ENCODE measurements at places on chromosomes 5 and 9.
A peak's percentile ranks its signal among the peaks of the same experiment; 100 is the strongest.

- DNase-seq, result no peak
Measured at GRCh38 chr5:144323181-144323580, 152.5 kb downstream of the KCTD16 start.

- DNase-seq, result no peak
Measured at GRCh38 chr5:179793468-179794139, at the start of gene LTC4S. Gene LTC4S (plus strand): TSS chr5:179793986. CDS start chr5:179794081, 95 bp downstream.

- no peak for DNase-seq
Measured at GRCh38 chr5:151812757-151813309, 41.1 kb downstream of the G3BP1 start.

GRCh38 chr9:72883875-72884274 is 69.0 kb downstream of the ALDH1A1 start:
- no peak for DNase-seq

DNA sequence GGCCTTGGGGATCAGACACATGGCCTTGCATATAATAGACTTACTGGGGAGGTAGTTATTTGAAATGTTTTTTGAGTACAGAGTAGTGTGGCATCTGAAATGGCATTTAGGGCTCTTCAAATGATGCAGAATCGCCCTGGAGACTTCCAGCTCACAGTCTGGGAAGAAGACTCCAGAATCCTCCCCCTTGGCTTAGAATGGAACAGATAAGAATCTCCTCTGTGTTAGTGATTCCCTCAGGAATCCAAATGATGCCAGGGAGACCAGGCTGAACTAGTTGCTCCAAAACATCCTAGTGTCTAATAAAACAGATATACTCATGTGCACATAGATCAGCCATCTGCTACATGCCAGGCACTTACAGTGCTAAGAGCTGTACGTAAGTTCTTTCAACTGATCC is 38.6 kb upstream of the SMC5 start:
- DNase-seq, result no peak

DNA sequence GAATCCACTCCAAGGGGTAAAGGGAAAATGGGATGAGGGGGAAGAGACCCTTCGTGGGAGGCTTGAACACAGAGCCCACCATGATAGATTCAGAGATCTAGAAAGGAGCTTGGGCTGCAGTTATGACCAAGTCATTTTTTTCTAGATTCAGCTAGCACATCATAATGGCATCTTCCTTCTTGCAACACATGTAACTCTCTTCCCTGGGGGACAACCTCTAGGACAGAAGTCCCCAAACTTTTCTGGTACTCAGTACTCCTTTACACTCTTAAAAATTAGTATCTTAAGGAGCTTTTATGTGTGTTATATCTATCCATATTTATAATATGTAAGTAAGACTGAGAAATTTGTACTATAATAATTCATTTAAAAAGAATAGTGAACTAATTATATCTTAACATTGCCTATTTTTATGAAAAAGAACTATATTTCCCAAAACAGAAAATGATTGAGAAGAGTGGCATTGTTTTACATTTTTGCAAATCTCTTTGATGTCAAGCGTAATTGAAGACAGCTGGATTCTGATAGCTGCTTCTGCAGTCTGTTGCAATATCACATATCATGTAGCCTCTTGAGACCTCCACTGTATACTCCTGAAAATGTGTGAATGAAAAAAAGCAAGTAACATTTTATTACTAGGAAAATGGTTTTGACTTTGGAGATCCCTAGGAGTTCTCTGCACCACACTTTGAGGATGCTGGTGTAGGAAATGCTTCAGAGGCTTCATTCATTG is 875 bp downstream of the ACO1 start:
- no peak for DNase-seq

GRCh38 chr5:34452170-34452828 is 203.8 kb upstream of the RAI14 start:
- no peak for DNase-seq

- no peak for DNase-seq
Measured at GRCh38 chr9:311841-312240, 97.2 kb downstream of the DOCK8 start.

- DNase-seq, result peak; percentile 50
Measured at GRCh38 chr5:15995341-15996052, 184.1 kb downstream of the MARCHF11 start.

DNA sequence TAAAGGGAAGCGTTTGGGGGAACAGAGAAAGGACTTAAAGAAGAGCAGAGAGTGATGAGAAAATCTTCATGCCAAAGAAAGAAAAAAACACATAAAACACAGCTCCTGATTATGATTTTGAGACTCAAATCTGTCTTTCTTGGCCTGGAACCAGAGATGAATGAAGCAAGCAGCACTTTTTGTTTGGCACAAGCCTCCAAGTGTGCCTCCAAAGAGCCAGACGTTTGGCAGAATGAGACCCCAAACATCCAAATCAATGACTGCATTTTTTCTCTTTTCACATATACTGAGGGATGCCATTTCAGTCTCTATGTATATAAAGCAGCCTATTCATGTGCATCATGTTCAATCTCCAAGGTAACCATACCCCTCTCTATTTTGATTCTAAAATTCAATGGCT is 424.2 kb downstream of the TUSC1 start:
- DNase-seq, result no peak

DNA sequence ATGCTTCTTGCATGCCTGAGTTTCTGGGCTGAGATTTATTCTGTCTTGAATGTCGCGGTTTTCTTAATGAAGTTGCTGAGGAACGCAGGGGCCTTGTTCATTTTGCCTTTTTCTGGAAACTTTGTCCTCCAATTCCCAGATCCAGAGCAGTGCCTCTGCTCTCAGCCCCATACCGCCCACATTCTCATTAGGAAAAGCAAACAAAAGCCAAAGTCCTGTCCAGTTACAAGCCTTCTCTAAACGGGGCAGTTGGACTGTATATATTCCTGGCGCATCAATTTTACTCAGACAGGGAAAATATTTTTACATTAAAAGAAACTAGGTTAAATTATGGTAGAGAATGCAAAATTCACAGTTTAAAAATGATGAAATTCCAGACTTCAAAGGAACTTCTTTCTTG is 1.2 kb upstream of the PSAT1 start:
- DNase-seq, result no peak

- no peak for DNase-seq
Measured at GRCh38 chr9:100449420-100449819, 22.5 kb downstream of the MSANTD3 start.

- DNase-seq, result no peak
Measured at GRCh38 chr5:141519605-141520565, 31.0 kb downstream of the PCDHGC5 start.

DNA sequence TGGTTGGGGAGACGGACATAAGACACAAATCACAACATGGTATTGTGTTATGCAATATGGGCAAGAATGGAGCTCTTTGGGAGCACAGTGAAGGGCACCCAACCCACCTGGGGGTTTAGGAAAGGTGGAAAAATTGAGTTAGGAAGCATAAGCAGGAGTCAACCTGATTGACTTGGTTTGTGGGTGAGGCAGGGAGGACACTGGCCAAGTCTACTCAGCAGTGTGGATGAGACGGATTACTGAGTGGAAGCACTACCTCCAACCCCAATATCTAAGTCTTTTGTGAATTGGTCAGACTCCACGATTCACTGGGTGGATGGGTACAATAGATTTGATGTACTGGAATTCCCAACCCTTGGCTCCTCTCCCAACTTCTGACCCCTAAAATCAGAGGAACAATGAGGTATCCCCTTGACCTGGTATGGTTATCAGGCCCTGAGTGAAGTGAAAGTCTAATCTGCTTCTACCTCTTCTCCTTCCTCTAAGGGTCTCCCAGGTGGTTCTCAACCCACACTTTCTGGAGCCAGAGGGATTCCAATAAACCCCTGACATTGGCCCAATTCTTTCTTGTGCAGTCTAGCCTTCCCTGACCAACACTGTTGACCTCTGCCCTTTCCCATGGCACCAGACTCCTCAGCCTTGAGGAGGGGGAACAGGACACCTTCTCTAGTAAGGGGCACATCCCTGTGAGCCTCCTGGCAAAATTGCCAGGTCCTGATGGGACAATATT is 5.2 kb downstream of the EGR1 start:
- no peak for DNase-seq

GRCh38 chr9:111915425-111915758 is 18.8 kb downstream of the UGCG start:
- no peak for DNase-seq

GRCh38 chr5:96709152-96709821 is 47.1 kb downstream of the CAST start:
- DNase-seq, result no peak

GRCh38 chr9:127079446-127080140 is 42.8 kb downstream of the ANGPTL2 start:
- no peak for DNase-seq

- no peak for DNase-seq
Measured at GRCh38 chr5:106873568-106873967, 797.2 kb downstream of the EFNA5 start.

DNA sequence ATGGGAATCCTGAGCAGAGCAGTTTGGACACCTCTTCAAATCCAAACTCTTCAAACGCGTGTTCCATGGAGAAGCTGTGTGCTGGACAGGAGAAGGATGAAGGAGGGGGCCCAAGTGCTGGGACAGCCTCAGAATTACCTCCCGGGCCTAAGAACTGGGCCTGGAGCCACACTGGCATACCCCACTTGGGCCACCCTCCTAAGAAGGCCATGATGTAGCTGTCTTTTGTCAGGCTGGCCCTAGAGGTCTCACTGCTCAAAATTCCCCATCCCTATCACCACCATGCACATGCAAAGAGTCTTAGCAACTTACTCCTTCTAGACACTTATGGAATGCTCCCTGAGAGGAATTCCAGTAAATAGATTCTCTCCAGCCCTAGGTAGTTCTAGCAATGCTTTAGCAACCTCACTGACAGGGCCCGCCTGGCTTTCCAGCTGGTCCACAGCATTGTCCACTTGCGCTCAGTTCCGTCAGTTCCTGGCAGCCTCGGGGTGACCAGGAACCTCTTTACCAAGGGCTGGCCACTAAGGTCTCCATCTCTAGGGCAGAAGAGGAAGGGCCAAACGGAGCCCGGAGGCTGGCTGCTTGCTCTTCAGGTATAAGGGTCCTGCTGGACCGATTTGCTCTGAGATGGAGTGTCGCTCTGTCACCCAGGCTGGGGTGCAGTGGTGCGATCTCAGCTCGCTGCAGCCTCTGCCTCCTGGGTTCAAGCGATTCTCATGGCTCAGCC is 75.3 kb downstream of the RGS3 start:
- DNase-seq, result no peak

DNA sequence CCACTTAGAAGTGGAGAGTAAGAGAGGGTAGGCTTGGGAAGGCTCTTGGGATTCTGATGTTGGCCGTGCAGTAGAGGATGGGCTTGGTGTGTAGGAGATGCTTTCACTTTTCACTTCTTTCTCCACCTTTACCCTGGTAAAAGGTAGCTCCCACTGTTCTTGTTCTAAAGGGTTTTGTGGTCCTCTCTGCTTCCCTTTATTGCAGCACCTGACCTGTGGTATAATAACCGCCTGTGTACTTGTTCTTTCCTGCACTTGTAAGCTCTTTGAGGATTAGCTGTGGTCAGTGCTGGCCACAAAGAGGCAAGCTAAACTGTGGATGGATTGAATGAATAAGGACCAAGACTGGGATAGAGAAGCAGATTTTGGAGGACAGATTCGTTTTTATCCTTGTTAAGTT is 25.2 kb downstream of the KDM4C start:
- DNase-seq, result no peak

- no peak for DNase-seq
Measured at GRCh38 chr9:89500008-89500407, 2.1 kb upstream of the SEMA4D start.

- no peak for DNase-seq
Measured at GRCh38 chr5:22242532-22242931, 610.6 kb downstream of the CDH12 start.

GRCh38 chr9:7452378-7452777 is 347.2 kb downstream of the DMAC1 start:
- no peak for DNase-seq

DNA sequence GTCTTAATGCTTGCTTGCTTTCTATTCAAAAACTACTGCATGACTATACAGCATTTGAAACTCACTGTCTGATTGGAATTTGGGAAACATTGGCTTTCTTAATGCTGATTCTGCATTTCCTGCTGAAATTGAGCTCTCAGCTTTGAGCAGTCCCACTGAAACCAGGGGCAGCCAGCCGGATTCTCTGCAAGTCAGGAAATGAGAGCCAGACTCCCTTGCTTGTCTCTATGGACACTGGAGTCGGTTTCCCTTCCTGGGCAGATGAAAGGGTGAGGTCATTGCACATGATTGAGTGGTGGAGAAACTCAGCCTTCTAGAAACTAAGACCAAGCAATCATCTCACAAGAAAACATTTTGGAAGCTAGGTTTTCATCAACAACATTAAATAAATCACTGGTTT is 119.7 kb upstream of the SPATA31C2 start:
- no peak for DNase-seq

DNA sequence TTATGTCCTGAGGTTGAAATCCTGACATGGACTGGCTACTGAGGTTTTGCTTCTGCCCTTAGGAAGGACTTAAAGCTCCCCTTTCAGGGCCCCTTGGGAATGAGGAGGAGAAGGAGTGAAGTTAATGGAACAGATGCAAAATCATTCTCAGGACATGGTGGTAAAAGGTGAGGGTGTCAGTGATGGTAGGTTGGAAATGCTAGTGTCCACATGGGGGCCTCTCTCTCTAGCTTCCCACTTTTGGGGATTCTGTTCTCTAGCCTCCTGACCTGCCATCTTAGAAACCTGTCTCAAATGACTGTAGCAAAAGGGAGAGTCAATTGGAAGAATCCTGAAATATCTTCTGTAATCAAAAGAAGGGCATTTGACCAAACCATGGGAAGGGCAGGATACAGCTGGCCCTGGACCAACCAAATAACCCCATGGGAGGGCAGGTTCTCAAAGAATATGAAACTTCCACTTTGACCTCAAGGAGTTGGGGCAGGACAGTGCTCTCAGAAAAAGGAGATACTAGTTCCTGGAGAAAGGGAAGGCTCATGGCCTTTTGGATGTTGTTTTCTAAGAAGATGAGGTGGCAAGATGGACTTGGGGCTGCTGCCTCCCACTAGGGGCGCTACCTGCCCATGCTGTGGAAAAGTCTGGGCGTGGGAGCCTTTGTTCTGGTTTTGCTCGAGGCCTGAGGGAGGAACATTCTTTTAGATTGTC is 21.2 kb upstream of the MLANA start:
- DNase-seq, result no peak

DNA sequence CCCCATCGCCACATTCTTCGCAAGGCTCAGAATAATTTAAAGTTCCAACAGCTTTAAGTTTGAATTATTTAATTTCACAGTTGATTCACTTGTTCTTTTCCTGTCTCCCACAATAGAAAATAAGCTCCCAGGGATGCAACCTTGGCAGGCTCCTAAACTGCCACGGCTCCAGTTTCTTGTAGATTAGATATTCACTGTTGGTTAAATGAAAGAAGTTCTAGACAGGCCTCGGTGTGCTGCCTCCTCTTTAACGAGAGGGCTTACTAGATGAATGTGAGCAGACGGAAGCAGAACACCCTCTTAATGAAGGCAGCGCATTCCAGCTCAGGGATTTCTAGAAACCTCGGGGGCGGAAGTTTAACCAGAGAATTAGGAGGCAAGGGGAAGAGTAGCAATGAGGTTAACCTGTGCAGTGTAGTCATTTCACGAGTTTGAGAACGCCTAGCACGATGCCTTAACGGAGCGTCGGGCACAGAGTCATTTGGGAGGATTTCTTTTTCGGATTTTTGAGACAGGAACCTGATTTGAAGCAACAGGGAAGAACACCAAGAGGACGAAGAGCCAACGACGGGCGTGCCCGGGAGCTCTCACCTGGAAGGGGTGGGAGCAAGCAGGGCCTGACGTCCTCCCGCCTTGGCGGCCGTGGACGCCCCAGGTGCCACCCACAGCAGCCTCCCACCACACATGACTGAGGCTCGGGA is 637 bp upstream of the SMC5 start:
- peak; percentile 77 for DNase-seq

Measured in NCI-H1105 treated with DMSO at 0.1 percent for 48 hours (cell line).